Kasumi-1 (cell line): ENCODE measurements at places on chromosomes 12 and 14.

DNA sequence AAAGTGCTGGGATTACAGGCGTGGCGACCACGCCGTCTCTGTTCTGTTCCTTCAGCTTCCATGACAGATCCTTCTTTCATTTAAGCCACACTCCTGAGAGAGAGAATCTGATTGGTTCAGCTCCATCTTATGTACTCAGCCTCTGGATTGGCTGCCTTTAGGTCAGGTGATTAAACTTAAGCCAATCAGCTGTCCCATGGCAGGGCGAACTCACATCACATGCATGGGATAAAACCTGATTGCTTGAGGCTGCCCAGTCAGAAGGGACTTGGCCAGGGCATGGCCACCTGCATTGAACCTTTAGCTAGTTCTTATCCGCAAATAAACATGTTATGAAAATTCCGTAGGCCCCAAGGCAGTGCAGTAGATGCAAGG, 274.2 kb downstream of the SUDS3 start:
- no peak for DNase-seq

- DNase-seq: no peak
These were observed 17.3 kb upstream of the KRT86 start for GRCh38 chr12:52257074-52257551.

DNA sequence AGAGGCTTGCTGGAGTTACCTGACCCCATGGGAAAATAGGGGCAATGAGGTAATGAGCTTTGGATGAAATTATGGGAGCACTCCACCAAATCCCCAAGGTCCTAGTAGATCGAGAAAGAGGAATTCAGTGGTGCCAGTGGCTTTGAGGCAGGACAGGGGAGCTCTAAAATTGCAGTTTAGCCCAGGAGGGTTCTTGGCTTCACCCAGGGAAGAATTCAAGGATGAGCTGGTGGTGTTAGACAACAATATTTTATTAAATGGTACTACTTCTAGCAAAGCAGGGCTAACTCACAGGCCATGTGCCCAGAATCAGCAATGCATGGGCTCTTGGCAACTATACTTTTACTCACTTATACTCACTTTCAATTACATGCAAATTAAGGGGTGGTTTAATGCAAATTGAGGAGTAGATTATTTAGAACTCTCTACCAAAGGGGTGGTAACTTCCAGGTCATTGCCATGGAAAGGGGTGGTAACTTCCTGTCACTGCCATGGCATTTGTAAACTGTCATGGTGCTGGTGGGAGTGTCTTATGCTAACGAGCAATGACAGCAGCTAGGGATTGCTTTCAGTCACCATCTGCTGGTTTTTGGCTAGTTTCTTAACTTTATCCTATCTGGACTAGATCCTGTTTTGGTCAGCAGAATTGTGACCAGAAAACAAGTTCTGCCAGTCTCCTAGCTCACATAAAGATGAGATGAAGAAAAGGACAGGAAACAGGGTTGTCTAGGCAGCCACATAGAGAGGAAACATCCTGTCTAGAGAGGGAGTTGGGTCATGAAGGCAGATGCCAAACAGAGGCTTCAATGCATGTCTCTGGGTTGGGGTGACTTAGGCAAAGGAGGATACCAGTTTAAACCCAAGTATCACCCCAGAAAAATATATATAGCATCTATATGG, 64.7 kb downstream of the ZNF641 start:
- DNase-seq: no peak

GRCh38 chr12:27052176-27052575, 29.8 kb downstream of the MED21 start:
- DNase-seq: no peak

DNA sequence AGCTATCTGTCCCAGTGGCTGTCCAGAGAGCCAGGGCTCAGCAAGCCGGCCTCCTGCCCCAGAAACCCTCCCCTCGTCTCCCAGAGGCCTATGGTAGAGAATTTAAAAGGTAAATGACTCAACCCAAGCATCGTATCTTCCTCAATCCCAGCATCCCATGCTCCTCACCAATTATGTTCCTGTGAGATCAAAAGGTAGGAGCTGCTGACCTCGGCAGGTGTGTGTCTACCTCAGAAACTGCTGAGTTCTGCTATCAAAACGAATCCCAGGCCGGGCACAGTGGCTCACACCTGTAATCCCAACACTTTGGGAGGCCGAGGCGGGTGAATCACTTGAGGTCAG, 49.3 kb downstream of the FOXN3 start:
- DNase-seq: no peak

GRCh38 chr14:23578560-23579310, at the start of gene JPH4:
TSS of gene JPH4 (minus strand) at chr14:23578790. CDS start at chr14:23577453, 1,337 bp downstream.
- DNase-seq: no peak

DNA sequence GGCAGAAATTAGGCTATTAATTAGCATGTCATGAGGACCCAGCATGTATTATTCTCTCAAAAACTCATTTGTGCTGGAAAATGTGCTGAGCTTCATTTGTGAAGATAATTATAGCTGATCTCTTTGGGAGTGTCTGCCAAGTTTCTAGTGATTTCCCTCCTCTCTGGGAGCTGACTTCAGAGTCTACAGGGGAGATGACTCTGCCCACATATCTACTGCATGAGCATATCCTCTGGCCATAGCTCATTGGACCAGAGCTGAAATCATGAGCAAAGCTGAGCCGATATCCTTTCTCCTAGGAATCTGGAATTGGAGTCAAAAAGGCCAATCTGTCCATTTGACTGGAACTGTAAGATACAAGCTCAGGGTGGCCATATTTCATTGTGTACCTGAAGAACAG, 5.9 kb downstream of the CCDC198 start:
- no peak for DNase-seq
